PC-3 (cell line): ENCODE measurements at places on chromosomes 7 and 10. TPM values are rescaled to one million over a fixed set of nuclear protein-coding genes. Genes with fewer than 3 reads are reported as not detected.
A peak's percentile ranks its signal among the peaks of the same experiment; 100 is the strongest.

DNA sequence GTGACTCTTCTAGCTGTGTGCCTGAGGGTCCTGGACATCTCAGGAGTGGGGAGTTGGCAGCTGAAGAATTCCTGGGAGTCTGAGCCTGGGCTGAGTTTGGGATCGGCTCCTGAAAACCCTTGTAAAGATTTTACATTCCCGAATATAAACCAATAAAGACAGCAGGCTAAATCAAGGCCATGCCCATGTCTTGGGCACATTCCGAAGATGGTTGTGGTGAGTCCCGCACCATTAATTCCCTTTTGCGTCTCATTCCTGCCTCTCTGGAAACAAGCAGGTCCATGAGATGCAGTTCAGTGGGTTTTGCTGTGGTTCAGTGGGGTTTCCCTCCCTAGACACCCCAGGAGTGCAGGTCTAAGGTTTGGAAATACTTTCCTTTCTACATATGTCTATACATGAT lies 90.9 kb downstream of the COL26A1 start:
- DNase-seq: no peak

- no peak for DNase-seq
These were observed 2.0 kb upstream of the OPALIN start for GRCh38 chr10:96360766-96361165.

GRCh38 chr7:130721486-130722277 lies 12.3 kb downstream of the KLF14 start:
- DNase-seq: peak; percentile 69

- no peak for DNase-seq
These were observed 426.5 kb upstream of the AKR1E2 start for GRCh38 chr10:4399556-4399955.

MCM10 gene
- total RNA-seq: 14.3 and 16.1 TPM in 2 replicates

GRCh38 chr10:4885162-4885561 lies 59.2 kb downstream of the AKR1E2 start:
- DNase-seq: no peak

- DNase-seq: no peak
These were observed 52.2 kb downstream of the UNC5B start for GRCh38 chr10:71264345-71265200.
